ENCODE measurements at places on chromosomes 13 and 19.
A peak's percentile ranks its signal among the peaks of the same experiment; 100 is the strongest.

DNA sequence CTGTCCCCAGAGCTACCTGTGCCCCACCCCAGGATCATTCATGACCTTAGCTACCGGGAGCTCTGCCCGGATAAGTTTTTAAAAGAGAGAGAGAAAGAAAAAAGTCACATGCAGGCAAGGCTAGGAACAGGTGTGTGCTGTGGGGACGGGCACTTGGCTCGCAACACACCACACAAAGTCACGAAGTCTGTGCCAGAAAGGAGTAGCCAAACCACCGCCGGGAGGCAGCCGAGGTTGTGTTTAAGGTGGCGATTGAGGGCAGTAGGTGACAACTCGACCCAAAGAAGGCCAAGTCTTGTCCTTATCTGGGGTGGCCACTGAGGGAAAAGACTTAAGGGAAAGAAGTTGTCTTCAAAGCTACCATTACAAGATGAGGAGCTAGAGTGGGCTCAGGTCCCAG, 4.6 kb upstream of the TSHZ3 start:
- DNase-seq, result no peak

GRCh38 chr13:97797553-97797952, 155.9 kb upstream of the IPO5 start:
- DNase-seq, result no peak

DNA sequence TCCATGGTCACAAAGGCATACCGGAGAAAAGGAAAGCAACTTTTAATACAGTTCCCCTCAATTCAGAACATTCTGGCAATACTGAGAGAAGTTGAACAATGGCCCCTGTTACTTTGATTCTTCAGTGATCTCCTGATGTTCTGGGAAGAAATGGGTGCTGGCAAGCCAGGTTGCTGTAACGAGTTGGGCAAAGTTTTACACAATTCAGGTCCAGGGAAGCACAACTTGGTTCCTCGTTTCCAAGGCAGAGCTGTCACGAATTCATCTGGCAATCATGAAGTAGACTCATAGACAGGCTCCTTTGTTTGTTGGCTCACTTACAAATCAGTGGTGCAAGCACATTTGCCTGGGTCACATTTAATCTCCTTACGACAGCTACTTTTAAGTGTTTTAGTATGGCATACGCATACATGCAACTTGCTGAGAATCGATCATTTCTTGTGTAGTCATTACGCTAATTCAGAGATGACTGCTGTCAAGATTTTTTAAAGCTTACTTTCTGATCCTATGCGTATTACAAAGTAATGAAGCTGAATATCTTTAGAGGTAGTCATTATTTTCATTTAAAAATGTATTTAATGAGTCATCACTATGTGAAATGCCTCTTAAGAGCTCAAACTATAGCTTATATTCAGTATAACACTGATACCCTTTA, 174.7 kb downstream of the GPC5 start:
- DNase-seq, result no peak

DNA sequence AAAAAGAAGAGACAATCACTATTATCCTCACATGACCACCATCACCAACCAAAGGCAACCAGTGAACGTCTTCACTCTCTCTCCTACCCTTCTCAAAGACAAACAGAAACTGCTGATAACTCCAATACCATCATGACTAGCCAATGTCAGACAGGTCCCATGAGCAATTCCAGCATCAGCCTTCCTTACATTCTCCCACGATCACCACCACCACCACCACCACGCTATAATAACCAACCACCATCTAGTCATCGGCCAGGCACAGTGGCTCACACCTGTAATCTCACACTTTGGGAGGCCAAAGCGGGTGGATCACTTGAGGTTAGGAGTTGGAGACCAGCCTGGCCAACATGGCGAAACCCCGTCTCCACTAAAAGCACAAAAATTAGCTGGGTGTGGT, 3.9 kb downstream of the MYO1F start:
- DNase-seq, result no peak

DNA sequence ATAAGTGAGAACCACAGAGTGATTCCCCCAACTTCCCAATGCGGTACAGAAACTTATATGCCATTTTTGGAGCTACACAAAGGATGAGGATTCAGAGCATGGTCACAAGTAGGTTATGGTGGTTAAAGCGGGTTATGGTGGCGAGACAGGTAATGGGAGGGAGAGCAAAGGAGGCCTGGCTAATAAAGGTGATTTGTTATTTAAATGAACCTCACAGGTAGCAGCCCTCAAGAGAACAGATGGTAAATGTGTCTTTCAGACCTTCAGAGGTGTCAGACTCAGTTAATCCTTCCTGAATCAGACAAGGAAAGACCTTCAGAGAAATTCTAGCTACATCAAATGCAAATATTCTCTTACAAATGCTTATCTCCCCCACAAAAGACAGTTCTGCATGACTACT, 1971.4 kb downstream of the OLFM4 start:
- no peak for DNase-seq

GRCh38 chr19:39819786-39820185, 14.2 kb downstream of the DYRK1B start:
- DNase-seq, result no peak

DNA sequence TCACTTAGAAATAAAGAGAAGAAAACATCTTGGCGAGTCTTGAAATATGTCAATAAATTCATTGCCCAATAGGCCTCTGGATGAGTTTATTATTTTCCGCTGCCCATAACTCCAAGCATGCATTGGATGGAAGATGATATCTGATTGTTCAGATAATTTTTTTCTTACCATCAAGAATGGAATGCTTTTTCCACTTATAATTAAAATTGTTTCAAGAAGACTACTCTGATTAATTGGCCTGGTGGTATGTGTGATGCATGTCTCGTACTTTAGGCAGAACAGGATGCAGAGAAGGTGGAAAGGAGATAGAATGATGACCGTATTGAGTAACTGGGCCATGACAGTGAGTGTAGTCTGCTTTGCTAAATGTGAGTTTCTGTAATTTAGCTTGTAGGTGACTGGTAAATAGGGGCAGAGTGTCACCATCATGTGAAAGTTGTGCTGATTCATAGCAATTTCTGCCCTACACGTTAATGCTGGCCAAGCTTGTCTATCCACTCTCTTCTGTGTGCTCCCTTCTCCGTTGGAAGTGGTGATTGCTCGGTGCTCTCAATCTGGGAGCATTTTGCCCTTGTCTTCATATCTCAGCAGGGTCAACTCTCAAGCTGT, 13.5 kb upstream of the SPATA13 start:
- DNase-seq, result no peak

GRCh38 chr13:65500481-65500880, 1729.7 kb downstream of the PCDH9 start:
- no peak for DNase-seq

GRCh38 chr19:27777726-27778125, 1435.2 kb downstream of the UQCRFS1 start:
- no peak for DNase-seq

- DNase-seq, result no peak
These were observed 5.2 kb upstream of the BCAT2 start for GRCh38 chr19:48815870-48816501.

GRCh38 chr13:58313219-58313618, 681.7 kb downstream of the PCDH17 start:
- no peak for DNase-seq

DNA sequence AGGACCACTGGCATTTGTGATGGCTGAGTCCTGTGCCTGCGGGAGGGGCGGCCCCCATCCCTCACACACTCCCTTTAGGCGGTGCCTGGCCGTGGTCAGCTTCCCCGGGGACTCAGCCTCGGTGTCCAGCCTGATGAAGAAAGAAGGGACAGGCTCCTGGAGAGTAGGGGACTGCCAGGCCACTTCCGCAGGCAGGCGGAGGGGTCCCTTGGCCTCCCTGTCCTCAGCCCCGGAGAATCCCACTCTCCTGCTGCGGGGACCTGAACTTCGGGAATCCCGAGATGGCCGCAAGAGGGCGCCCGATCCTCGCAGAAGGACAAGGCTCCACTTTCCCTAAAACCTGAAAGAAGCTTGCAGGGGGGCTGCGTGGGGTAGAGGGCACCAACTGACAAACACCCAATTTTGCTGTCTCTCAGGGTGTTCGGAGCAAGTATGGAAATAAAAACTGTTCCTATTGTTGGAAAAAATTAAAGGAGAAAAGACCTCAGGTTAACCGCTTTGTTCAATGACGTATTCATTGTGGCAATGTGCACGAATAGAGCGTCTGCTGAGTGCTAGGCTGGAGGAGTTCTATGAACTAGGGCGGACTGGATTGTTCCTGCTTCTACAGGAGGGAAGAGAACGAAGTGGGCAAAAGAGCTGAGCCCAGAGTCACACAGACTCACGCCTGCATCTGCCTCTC, 297.3 kb downstream of the ZNF536 start:
- peak; percentile 5 for DNase-seq

GRCh38 chr13:47904241-47904640, 96.8 kb downstream of the SUCLA2 start:
- DNase-seq, result no peak

DNA sequence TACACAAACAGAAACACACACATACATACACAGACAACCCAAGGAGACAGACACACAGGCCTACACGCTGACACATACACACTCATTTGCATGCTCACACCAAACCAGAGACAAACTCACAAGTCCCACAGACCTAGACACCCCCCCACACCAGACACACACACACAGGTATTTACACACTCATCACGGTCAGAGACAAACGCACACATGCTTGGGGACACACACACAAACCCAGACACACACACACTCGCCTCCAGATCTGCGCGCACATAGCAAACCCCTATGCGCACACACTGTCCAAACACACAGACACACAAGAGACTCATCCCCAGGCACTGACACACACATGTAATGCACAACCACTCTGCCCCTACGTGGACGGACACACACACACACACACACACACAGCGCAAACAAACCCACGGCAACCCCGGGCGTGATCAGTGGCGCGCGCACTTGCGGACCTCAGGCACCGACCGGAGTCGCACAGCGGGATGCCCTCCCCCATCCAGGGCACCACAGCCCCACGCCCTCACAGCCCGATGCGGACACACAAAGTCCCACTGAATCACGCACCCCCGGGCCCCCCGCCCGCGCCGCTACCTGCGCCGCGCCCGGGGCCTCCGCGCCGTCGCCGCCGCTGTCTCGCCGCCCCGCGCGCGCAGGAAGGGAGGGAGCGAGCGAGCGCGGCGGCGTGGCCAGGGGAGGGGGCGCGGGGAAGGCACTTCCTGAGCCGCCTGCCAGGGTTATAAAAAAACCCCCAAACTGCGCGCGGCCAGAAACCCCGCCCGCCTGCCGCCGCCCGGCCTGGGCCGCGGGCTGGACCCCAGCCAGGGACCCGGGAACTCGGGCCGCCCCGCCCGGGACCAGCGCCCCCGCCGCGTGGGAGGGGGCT, at the start of gene ADAMTS10:
Gene ADAMTS10 (minus strand): TSS at position 675 of the 895 bp plus-strand sequence. CDS start 5,005 bp downstream, outside the sequence.
- peak; percentile 7 for DNase-seq

DNA sequence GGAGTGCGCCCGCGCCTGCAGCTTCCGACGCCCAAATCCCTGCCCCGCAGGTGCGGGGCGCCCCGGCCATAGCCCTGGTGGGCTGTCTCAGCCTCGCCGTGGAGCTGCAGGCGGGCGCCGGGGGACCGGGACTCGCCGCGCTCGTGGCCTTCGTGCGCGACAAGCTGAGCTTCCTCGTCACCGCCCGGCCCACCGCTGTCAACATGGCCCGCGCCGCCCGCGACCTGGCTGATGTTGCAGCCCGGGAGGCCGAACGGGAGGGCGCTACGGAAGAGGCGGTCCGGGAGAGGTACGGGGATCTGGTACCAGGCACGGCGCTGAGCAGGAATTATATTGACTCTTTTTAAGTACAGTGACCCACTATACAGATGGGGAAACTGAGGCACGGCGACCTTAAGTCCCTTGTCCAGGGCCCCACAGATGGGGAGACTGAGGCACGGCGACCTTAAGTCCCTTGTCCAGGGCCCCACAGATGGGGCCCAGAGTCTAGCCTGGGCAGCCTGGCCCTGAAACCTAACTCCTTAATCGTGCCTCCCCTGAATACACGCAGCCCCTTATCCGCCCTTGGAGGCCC, 586 bp downstream of the MRI1 start:
- DNase-seq, result peak; percentile 24

DNA sequence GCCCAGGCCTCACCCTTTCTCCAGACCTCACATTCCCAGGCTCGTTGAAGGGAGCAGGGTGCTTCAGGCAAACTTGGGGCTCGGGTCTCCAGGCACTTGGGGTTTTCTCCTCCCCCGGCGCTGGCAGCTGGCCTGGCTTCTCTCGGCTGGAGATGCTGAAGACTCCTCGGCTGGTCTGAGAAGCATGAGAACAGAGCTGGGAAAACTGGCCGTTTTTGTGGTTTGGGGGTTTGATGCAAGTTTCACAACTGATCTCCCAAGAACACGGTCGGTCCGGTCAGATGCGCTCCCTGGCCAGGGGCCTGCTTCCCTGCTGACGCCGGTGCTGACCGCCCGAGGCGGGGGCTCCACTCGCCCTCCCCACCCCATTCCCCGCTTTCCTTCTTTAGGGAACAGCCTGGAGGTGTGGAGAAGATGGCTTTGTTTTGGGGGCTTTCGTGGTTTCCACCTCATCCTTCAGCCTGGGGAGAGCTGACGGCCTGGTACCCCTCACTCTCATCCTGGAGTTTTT, 35.3 kb downstream of the CEBPA start:
- no peak for DNase-seq

DNA sequence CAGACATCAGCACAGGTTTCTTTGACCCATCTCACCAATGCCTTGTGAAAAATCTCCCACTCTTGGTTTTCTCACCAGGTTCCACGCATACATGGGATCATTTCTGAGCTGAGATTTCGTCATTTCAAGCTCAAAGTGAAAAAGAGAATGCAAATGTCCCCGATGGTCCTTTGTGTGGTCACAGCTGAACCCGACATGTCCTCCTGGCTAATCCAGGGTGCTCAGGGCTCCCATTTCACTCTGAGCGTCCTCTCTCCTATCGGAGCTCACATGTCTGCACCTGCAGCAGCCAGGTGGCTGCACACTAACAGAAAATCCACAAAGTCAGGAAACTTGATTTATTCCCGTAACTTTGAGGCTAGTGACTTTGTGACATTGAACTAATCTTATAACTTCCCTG, 9.3 kb upstream of the CEACAM3 start:
- no peak for DNase-seq

GRCh38 chr13:95304453-95304852, 3.2 kb upstream of the ABCC4 start:
- DNase-seq, result no peak

DNA sequence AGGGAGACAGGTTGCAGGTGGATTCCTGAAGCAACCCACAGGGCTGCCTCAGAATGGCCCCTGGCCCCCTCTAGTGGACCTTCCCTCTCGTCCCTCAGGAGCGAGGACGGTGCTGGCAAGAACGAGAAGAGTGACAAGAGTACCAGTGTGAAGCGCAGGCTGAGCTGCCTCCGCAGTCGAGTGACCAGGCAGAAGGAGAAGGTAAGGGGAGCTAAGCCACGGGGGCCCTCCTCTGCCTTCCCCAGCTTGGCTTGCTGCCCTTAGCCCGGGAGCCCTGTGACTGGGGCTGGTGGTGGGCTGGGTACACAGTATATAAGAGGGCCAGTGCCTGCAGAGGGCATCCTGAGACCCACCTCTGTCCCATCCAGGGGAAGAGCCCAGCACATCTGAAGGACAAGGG, 34.0 kb downstream of the ARHGEF18 start:
- DNase-seq, result no peak

DNA sequence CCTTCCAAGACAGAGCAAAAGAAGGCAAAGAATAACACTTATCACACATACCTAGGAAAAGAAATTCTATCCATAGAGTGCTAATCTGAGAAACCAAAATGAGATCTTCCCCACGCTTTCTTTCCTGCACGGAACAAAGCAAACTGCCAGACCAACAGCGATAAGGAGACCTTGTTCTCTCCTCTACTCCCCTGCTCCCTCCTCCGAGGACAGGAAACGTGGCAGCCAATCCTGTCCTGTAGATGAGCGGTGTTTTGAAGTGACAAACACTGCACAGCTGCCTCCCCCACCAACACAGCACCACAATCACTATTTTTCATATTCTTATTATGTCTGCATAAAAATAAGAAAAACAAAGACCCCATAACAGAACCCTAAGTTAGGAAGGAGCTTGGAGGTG, 113.9 kb upstream of the IRS2 start:
- DNase-seq, result no peak

Measured in T-helper 2 cell treated with Interferon-gamma antibody and Interleukin-4, amounts not matched to agents 5 μg/mL and 100 μg/mL, for 36 hours (primary cell).